ENCODE measurements at places on chromosomes 3 and 15.

DNA sequence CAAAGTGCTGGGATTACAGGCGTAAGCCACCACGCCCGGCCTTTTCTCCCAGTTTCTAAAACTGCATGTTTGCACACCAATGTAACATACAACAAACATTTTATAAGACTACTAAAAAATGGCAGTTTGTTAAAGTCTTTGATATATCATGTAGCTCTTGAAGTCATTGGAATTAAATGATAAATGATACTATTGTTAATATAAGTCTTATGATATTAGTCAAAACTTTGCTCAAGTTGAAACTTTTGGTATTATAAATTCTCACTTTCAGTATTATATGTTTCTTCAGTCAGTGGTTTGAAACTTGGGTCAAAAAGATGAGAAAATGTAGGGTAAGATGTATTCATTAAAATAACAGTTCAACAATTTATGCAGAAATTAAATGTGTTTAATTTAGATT lies 117.6 kb upstream of the TBL1XR1 start:
- no peak for DNase-seq

GRCh38 chr3:53597136-53597915 lies 102.9 kb downstream of the CACNA1D start:
- no peak for DNase-seq

DNA sequence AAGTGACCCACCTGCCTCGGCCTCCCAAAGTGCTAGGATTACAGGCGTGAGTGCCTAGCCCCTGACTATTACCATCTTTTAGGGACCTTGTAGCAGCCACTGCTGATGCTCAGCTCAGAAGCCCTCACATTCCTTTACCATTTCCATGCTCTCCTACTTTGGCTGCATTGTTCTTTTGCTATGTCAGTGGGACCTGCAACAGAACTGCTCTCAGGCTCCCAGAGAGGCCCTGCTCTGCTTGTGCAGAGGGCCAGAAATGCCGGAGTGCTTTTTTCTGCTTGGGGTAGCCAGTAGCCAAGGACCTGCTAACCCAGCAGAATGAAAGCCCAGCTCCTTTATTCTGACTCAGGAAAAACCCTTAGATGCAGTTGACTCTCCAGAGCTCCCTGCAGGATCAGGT lies 18.3 kb upstream of the PROK2 start:
- no peak for DNase-seq

GRCh38 chr3:11559816-11560633 lies 83.7 kb downstream of the VGLL4 start:
- no peak for DNase-seq

DNA sequence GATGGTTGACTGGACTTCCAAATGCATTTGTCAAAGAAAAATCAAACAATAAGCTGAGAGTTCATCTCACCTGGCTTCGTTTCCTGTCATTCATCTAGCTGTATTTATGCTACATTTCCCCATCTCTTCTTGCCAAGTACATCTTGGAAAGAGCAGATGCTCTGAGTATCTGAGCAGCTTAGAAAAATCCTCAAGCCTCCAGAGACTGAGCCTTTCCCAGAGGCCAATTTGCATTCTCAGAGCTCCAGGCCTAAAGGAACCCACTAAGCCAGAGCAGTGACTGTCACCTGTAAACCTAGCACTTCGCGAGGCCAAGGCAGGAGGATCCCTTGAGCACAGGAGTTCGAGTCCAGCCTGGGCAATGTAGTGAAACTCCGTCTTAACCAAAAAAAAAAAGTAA lies 100.5 kb downstream of the XXYLT1 start:
- no peak for DNase-seq

DNA sequence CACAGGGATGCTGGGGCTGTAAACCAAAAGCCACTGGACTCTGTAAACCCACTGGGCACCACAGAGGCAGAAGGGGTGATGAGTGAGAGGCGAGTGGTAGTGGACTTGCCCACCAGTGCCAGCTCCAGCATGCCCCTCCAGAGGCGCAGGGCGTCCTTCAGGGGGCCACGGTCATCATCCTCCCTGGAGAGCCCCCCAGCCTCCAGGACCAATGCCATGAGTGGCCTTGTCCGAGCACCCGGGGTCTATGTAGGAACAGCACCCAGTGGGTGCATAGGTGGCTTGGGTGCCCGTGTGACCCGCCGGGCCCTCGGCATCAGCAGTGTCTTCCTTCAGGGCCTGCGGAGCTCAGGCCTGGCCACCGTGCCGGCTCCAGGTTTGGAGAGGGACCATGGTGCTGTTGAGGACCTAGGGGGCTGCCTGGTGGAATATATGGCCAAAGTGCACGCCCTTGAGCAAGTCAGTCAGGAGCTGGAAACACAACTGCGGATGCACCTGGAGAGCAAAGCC lies at the start of gene BFSP2:
Gene BFSP2, plus strand, starts transcription at position 51 of the 510 bp plus-strand sequence. Its CDS starts 28 bp downstream, at position 79.
- no peak for DNase-seq

GRCh38 chr15:65054333-65055200 lies 9.4 kb downstream of the SLC51B start:
- DNase-seq: peak; percentile 10

DNA sequence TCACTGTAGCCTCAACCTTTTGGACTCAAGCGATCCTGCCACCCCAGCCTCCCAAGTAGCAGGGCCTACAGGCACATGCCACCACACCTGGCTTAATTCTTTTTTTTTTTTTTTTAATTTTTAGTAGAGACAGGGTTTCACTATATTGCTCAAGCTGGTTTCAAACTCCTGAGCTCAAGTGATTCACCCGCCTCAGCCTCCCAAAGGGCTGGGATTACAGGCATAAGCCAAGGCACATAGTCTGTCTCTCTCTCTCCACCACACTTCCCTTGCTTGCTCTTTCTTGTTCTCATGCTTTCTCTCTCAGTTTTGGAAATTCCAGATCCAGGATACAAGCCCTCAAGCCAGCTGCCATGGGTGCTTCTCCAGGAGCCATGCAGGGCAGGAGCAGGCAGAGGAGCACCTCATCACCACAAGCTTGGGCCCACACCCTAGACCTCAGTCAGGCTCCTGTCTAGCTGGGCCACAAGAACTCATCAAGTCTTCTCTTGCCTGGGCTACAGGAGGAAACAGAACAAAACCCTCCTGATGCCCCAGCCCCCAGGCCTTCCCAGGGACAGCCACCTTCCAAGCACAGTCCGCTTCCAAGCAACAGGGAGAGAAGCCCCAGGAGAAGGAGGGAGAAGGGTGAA lies 145.3 kb upstream of the LPP start:
- DNase-seq: no peak

DNA sequence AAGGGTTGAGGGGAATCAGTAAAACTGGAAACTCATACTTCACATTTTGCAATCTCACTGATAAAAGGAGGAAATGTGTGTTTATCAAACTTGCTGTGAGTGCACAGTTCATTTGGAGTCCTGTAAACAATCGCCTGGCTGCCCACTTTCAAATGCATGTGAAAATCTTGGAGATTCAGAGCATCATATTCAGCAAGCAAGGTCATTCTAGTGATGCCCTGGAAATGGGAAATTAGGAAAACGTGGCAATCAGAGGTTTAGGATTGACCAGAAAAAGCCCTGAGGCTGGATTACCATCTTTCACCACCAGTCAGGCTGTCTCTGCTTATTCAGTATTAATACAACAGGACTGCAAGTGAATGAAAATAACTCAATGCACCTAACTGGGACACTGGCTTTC lies 23.9 kb downstream of the DPH6 start:
- no peak for DNase-seq

DNA sequence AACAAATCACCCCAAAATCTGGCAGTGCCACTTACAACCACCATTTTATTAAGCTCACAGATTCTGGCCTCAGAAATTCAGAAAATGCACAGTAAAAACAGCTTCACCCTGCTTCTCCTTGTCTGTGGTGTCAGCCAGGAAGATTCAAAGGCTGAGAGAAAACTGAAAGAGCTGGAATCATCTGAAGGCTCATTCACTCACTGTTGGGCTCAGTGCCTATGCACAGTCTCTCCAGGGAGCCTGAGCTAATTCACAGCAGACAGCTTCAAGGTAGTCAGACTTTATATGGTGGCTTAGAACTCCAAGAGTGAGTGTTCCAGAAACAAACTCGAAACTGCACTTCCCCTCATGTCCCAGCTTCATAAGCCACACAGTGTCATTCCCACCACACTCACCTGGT lies 16.5 kb upstream of the PLOD2 start:
- no peak for DNase-seq
